HAP-1 (cell line): ENCODE measurements at places on chromosomes 3 and 15.
A peak's percentile ranks its signal among the peaks of the same experiment; 100 is the strongest.

DNA sequence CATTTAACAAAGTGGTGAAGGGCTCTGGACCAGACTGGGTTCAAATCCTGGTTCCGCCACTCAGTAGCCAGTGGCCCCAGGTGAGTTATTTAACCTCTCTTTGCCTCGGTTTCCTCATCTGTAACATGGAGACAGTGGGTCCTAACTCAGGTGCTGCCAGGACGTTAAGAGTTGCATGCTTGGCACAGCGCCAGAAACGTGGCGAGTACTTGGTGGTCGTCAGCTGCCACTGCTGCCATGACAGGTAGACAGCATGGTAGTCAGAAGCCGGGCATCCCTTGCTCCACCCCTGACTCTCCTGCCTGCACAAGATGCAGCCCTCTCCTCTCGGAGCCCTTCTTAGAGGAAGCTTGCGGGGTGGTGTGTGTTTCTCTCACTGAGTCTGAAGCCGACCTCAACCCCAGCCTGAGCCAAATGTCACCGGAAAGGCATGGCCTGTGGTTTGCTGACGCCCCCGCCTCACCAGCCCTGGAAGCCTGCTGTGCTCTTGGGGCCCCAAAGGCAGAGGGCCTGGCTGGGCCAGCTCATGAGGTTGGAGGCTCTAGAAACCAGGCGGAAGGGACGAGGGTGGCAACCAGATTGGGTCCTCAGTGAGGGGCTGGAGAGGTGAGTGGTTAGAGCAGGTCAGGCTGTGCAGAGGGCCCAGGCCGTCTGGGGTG lies 160.8 kb upstream of the TLE3 start:
- DNase-seq = no peak

DNA sequence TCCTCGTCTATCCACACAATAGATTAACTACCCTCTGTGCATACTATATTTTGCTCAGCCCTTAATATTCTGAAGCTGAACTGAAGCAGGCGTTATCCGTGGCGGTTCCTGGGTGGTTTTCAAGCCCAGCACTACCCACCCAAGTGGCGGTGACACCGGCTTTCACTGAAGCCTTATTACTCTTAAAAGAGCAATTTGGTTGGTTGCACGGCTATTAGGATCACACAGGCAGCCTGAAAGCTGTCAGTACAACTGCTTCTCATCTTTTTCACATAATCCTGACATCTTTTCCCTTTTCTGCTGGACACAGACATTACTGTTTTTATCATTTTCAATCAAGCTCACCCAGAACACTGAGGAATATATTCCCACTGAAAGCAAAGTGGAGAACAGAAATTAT lies 525.3 kb upstream of the ZNF717 start:
- DNase-seq = no peak

GRCh38 chr3:186400662-186401061 lies 38.6 kb upstream of the DGKG start:
- DNase-seq = no peak

- DNase-seq = peak; percentile 64
Measured at GRCh38 chr15:41780266-41780665, 6.0 kb downstream of the MAPKBP1 start.

DNA sequence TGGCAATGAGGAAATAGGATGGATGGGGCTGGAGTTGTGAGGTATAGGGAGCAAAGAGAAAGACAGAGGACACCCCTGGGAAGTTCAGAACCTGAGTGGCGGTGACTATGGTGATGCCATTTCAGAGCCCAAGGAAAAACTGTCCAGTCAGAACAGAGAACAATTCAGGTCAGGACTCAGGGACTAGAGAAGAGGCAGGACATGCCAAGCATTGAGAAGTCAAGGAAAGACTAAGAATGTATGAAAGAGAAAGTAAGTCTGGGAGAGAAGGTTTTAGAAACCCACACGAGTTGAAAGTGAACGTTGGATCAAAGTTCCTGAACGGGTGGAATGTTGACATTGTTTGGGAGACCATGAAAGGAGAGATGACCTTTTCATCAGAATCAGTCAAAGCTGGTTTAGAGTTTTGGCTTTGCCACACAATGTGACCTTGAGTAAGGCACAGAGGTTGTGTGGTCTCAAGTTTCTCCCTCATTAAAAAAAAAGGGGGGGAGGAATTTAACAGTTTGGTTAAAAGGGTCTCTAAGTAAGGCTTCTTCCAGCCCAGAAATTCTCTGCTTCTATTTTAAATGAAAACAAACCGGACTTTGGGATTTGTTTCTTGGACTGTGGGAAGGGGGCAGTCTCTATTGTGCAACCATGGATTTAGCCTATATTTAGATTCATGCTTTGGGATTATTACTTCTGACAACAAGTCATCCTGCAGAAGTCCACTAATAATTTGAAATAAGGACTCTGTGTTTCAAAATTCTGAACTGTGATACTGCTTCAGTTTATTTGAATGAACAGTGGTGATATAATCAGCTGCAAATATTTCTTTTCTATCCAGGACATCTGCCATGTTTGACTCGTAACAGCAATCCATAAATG lies 315.9 kb upstream of the TBL1XR1 start:
- DNase-seq = no peak

DNA sequence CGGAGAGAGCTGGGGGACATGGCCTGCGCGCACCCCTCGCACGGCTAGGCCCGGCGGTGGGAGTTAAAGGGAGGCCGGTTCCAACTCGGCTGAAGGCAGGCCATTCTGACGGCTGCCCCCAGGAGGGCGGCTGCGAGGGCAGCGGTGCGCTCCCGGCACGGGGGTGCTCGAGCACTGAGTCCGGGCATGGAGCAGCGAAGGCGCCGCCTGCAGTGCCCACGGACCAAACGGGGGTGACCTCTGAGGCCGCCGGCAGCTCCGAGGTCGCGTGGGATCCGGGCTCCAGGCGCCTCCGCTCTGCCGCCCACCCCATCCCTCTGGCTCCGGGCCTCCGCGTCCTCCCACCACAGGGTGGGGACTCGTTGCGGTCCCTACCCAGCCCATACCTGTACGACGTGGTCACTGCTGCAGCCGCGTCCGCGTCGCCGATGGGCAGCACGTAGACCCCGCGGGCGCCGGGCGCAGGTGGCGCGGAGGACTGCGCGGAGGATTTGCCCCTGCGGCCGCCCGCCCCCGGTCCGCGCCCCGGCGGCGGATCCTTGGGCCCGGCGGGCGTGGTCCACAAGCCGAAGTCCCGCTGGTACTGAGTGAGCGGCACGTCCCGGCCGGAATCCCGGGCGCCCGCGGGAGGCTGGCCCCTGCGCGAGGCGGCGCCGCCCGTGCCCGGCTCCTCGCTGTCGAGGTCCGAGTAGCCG lies 469 bp downstream of the MAP6D1 start:
- DNase-seq = no peak
